ENCODE measurements at places on chromosomes 4 and X. TPM values are rescaled to one million over a fixed set of nuclear protein-coding genes. Genes with fewer than 3 reads are reported as not detected.

Gene MAGEA6
- not detected for total RNA-seq

Gene BTC
- 0.09 TPM for total RNA-seq

Gene FREM3
- total RNA-seq: 0.20 TPM

Gene PLAC8
- total RNA-seq: 0.82 TPM

DNA sequence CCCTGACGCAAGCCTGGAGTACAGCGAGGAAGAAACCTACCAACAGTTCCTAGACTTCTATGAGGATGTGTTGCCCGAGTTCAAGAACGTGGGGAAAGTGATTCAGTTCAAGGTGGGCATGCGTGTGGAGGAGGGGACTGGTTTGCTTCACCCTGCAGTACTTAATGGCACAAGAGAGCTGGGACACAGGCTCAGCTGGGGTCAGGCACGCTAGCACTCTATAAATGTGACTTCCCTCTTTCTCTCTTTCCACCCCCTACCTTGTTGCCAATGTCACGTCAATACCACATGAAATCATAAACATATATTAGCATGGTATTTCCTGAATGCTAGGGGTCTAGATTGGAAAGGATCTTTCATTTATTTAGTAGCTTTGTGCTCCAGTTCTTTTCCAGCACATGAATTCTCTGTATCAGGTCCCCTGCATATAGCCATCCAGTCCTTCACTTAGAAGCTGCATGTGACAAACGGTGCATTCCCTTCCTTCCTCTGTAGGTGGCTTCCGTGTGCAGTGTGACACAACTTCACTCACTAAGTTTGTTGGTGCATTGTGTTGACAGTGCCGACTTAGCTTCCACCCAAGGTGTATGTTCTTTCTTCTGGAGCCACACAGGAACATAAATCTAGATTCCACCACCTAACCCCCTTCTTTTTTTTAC lies 25.6 kb downstream of the ZRSR2 start:
- no peaks in the 10 kb centered on the region for H3K27me3 ChIP-seq
- H3K4me1 ChIP-seq: no peaks in the 10 kb centered on the region
- H3K36me3 ChIP-seq: peaks cover 47% of the 10 kb centered on the region

- no peaks in the 10 kb centered on the region for H3K36me3 ChIP-seq
- no peak overlapping the region for H3K27ac ChIP-seq
- H3K27me3 ChIP-seq: no peaks in the 10 kb centered on the region
- H3K4me1 ChIP-seq: no peaks in the 10 kb centered on the region
These were observed 104.1 kb downstream of the PHOX2B start for GRCh38 chr4:41644288-41644914.

DNA sequence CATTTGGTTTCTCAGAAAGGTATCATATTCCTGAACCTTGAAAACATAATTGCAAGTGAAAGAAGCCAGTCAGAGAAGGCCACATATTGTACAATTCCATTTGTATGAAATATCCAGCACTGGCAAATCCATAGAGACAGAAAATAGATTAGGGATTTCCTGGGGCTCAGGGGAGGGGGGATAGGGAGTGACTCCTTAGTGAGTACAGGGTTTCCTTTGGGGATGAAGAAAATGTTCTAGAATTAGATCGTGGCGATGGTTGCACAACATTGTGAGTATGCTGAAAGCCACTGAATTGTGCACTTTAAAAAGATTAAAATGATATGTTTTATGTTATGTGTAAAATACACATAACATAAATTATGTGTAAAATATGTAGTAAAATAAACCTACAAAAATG lies 10.3 kb downstream of the XPNPEP2 start:
- H3K27ac ChIP-seq: no peak overlapping the region
- no peaks in the 10 kb centered on the region for H3K36me3 ChIP-seq
- no peak for DNase-seq
- no peaks in the 10 kb centered on the region for H3K4me1 ChIP-seq
- no peaks in the 10 kb centered on the region for H3K27me3 ChIP-seq

Measured in endodermal cell (in vitro differentiated cells).